ENCODE measurements at places on chromosomes 11 and 22. TPM values are rescaled to one million over a fixed set of nuclear protein-coding genes. Genes with fewer than 3 reads are reported as not detected.

DNA sequence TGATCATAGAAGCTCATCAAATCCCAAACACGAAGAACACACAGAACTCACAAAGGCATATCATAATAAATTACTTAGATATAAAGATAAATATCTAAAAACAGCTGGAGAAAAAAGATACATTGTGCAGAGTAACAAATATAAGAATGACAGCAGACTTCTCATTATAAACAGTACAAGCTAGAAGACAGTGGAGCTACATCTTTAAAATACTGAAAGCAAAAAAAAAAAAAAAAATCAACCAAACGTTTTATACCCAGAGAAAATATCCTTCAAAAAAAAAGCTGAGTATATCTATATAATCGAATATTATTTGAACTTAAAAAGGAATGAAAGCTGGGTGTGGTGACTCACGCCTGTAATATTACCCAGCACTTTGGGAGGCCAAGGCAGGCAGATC lies 90.0 kb downstream of the SBF2 start:
- no peak for DNase-seq

Gene SYT8
- total RNA-seq: not detected

Gene LYVE1
- total RNA-seq: 7.6 TPM

- no peak for DNase-seq
Observed at GRCh38 chr11:117832511-117832910, 8.0 kb upstream of the FXYD2 start.

Gene ABCG4
- 1.7 TPM for total RNA-seq

GRCh38 chr11:61881397-61881796 lies 9.9 kb downstream of the FADS3 start:
- peak; percentile 47 for DNase-seq

DNA sequence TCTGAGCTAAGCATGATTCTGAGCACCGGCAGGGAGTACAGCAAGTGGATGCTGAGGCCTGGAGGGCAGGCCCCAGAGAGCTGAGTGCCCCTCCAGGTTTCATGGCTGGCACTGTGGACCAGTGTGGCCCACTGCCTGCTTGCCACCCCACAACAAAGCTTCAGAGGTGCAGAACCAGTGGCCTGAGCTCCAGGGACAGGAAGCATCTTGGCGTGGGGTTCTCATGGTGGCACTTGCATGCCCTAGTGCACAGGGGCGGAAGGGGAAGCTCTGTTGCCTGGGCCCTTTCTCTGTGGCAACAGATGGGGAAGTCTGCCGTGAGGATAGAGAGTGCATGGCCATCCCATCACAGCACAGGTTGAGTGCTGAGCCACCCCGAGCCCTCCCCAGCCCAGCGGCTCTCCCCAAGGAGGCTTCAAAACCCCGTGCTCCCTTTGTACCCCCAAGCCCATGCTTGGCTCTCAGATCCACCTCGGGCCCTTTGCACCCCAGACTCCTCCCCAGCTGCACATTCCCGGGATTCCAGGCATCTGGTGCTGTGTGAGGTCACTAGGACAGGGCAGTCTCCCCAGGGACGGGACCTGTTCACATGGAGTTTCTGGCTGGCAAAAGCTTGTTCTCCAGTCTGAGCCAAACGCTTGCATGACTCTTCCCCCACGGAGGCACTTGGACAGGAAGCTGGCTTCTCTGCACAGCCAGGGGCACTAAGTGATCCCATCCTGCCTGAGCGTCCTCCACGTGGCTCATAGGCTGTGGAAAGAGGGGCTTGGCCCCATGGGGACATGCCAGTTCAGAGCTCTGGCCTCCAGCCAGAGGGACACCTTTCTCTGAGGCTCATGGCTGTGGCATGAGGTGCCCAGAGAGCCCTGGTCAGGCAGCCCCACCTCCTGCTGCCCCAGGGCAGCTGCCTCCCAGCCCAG lies 4.2 kb downstream of the SLC25A1 start:
- DNase-seq: no peak

DNA sequence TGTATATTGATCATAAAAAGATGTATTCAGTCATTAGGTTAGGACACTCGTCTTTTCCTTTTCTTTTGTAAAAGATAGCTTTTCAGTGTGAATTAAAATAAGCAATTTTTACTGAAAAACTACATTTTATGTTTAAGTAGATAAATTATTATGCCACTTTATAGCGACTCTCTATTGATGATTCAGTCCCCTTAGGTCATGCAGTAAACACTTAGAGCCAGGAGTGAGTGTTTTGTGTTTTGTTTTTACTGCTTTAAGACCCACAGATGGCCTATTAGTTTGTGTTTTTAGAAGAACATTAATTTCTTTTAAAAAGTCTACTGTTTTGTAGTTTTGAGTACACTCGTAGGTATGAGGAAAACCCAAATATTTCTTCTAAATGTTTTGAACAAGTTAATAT lies 86.6 kb downstream of the YAP1 start:
- DNase-seq: no peak

GRCh38 chr22:32546496-32546895 lies 71.9 kb downstream of the FBXO7 start:
- DNase-seq: no peak

DNA sequence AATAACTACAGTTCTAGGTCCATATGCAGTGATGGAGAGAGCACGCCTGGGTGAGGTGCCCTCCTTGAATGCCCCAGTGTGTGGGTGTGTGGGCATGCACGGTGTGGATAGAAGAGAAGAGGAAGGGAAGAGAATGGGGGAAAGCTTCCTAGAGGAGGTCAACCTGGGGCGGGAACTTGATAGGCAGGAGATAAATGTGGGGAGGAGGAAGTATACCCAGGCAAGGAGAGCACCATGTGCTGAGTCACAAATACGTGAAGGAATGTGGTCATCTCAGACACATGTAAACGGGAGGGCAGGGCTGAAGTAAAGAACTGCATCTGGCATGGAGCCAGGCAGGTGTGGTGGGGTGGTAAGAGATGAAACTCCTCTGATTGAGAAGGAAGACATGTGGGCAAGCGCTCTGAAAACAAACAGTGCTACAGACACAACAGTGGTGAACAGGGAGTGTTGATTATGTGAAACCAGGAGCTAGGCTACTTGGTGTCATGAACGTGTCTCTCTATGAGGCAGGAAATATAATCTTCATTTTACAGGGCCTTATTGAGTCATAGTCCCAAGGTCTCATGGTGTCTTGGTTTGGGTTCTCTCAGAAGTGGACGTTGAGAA lies 61.5 kb upstream of the EED start:
- no peak for DNase-seq

- no peak for DNase-seq
Observed at GRCh38 chr11:115806056-115806455, 301.8 kb upstream of the CADM1 start.

GRCh38 chr11:64762674-64763525 lies 3.1 kb upstream of the PYGM start:
- DNase-seq: peak; percentile 66
